ENCODE measurements at places on chromosomes 2 and 18. TPM values are rescaled to one million over a fixed set of nuclear protein-coding genes. Genes with fewer than 3 reads are reported as not detected.

GRCh38 chr2:171469176-171469575, 35.1 kb downstream of the DCAF17 start:
- no peak for DNase-seq

The SERPINB12 gene
- not detected for total RNA-seq

GRCh38 chr18:525036-525797, 24.7 kb upstream of the COLEC12 start:
- DNase-seq = no peak

DNA sequence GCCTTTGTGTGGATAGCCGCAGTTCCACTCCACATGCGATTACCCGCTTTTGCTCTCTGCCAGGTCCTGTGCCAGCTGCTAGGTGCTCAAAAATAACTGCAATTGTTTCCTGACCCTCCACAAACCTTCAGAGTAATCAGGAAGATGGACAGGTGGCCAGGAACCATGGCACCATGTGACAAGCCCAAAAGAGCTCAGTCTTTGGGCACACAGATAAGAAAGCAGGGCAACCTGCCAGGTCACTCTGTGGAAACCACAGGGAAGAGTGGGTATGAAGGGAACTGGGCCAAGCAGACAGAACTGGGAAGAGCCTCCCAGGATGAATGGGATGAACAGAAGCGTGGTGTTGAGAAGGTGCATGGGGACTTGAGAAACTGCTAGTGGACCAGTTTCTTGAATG, 79.4 kb upstream of the AGAP1 start:
- DNase-seq = no peak

The IL1R2 gene
- 195 TPM for total RNA-seq

The ADAM23 gene
- total RNA-seq = 2.2 TPM

GRCh38 chr2:207734264-207734635, 22.8 kb downstream of the CCNYL1 start:
- DNase-seq = no peak

- DNase-seq = no peak
These were observed 21.5 kb upstream of the TMEM87B start for GRCh38 chr2:112033600-112033999.

GRCh38 chr2:8608411-8608954, 73.4 kb upstream of the ID2 start:
- DNase-seq = no peak

DNA sequence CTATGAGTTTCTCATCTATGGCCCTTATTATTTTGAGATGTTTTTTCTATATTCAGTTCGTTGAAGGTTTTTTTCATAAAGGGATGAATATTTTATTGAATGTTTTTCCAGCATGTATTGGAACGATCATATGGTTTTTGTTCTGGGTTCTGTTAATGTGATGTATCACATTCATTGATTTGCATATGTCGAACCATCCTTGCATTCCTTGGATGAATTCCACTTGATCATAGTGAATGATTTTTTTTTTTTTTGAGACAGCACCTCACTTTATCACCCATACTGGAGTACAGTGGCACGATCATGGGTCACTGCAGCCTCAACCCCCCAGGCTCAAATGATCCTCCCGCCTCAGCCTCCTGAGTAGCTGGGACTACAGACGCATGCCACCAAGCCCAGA, 5.5 kb upstream of the NEMP2 start:
- DNase-seq = no peak

- DNase-seq = no peak
These were observed 49.1 kb downstream of the KIAA2012 start for GRCh38 chr2:202122163-202122540.

DNA sequence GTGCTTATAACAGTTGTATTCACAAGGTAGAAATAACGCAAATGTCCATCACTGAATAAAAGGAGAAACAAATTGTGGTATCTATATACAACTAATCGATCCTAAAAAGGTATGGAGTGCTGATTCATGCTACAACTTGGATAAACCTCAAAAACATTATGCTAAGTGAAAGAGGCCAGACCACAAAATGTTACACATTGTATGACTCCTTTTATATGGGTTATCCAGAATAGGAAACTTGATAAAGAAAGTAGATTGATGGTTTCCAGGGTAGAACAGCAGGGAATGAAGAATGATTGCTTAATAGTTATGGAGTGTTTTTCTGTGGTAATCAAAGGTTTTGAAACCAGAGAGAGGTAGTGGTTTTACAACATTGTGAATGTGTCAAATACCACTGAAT, 432.2 kb upstream of the TRIB2 start:
- DNase-seq = no peak

- DNase-seq = peak; percentile 75
These were observed 11.1 kb upstream of the SATB2 start for GRCh38 chr2:199468561-199469513.

- peak; percentile 11 for DNase-seq
These were observed 30.0 kb downstream of the MEMO1 start for GRCh38 chr2:31980674-31981356.

DNA sequence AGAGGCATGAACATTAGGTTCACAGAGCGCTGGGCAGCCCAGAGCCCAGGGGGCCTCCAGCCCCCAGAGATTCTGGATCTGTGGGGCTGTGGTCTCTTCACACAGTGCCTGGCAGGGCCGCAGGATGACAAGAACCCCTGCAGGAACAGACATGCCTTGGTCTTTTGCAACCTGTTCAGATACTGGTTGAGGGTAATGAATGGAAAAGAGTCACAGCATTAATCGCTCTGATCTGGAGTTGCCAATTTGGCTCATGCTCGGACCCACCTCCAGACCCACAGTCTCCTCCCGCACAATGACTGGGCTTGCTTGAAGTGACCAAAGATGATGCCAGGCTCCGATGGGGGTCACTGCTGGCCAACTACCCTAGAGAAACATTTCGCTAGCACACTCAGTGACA, 229.4 kb upstream of the SMAD2 start:
- no peak for DNase-seq

- DNase-seq = no peak
These were observed 34.1 kb upstream of the UBE2F start for GRCh38 chr2:237932731-237933131.

The EDAR gene
- total RNA-seq = not detected

The TUBA3D gene
- not detected for total RNA-seq

- no peak for DNase-seq
These were observed 34.7 kb upstream of the MBP start for GRCh38 chr18:77167251-77167650.

- DNase-seq = no peak
These were observed 702.6 kb upstream of the LRRTM1 start for GRCh38 chr2:81007104-81007503.

- no peak for DNase-seq
These were observed 4.2 kb upstream of the GRB14 start for GRCh38 chr2:164625378-164625971.

- no peak for DNase-seq
These were observed 61.7 kb upstream of the SPTBN1 start for GRCh38 chr2:54394392-54394791.
